ENCODE measurements at places on chromosomes 6 and 20. TPM values are rescaled to one million over a fixed set of nuclear protein-coding genes. Genes with fewer than 3 reads are reported as not detected.

Gene TOX2
- 1.5 TPM for total RNA-seq

Gene ARHGAP40
- total RNA-seq: not detected

Gene MLN
- total RNA-seq: not detected

Gene BMP5
- not detected for total RNA-seq

Gene L3MBTL1
- total RNA-seq: 8.2 TPM

Gene FRS3
- 1.2 TPM for total RNA-seq

Gene ZNF334
- total RNA-seq: 0.34 TPM

DNA sequence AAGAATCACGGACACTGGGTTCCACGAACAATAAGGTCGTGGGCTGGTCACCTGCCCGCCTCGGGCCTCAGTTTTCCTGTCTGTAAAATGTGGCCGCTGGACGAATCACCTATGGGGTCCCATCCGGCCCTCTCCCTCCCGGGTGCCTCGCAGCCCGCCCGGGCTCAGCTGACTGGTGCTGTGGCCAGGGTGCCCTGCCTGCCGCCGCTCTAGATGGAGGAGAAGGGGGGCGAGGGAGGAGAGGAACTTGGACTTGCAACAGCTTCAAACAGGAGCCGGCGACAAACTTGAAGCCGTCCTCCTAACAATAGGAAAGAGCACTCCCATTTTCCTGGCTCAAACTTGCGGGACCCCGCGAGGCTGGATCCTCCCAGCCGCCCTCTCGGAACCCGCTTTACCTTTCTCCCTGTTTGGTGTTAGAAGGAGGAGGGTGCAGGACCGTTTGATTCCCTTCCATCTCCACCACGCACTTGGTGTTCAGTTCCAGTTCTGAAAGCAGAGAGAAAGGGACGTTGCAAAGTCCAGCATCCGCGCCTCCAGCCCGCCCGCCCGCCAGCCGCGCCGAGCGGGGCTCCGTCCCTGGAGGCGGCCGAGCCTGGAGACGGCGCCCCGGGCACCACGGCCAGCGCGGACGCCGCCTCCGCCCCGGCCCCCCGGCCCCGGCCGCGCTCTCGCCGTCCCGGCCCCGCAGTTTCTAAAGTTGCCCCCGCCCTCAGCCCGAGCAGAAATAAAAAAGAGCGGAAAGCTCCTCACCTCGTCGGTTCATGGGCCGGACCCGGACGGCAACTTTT lies 584 bp downstream of the KIF13A start:
- DNase-seq: peak; percentile 66

DNA sequence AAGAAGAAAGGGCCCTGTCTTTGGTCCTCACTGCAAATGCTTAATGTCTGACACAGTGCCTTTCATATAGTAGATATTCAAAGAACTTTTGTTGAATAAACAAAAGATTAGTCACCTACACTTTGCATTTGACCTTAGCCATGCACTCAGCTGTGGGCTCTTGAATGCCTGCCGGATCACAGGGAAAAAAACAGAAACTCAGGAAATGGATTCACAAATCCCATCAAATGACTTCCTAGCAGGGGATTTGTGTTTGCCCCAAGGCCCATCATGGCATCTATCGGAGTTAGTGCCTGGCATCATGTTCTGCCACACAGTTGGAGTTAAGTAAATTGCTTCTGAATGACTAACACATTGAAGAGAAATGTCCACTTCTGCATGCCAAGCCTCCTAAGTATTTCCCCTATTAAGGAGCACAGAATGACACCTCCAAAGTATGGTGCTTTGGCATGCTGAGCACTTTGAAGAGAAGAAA lies 72.3 kb upstream of the DST start:
- DNase-seq: peak; percentile 95

DNA sequence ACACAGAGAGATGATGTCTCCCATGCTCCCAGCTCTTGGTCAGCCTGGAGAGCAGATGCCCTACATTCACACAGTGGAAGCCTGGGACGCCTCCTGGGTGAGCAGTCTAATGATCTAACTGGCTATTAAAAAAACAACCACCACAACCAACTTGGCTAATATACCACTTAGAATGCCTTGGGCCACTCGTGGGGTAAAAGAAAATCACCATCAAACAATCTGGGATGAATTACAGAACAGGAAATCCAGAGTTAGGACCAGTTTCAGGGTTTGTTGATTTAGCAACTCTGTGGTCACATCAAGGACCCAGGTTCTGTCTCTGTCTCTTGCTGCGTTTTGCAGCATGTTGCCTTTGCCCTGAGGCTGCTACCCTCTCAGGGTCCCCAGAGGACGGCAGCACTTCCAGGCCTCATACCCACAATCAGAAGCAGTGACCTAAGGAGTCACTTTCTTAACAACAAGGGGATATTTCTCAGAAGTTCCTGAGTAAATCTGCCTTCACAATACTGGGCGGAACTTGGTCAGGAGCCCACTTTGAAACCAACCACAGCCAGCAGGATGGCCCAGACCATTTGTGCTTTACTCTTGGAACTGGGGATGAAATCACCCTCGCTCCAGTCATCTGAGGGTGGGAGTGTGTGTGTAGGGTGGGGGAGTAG lies 118.7 kb downstream of the CLIC5 start:
- no peak for DNase-seq

- DNase-seq: no peak
These were observed 35.1 kb downstream of the SGK1 start for GRCh38 chr6:134282816-134283215.

DNA sequence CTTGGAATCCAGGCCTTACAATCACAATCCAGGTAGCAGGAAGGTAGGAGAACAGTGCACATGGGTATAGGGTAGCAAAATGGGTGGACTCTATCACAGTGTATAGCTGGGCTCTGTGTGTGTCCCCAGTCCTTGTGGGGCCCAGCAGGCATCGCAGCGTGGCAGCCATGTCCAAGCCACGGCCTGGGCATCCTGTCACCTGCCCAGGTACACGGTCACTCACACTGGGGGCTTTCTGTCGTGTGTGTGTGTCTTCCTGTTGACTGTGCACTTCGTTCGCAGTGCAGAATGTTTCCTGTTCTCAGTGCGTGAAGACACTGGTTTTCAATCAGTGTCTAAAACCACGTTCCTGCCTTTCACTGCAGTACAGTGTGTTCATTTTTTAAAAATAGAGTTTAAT lies 523.2 kb upstream of the JARID2 start:
- DNase-seq: no peak

- DNase-seq: no peak
These were observed 10.2 kb downstream of the DYNLRB1 start for GRCh38 chr20:34526466-34526865.

DNA sequence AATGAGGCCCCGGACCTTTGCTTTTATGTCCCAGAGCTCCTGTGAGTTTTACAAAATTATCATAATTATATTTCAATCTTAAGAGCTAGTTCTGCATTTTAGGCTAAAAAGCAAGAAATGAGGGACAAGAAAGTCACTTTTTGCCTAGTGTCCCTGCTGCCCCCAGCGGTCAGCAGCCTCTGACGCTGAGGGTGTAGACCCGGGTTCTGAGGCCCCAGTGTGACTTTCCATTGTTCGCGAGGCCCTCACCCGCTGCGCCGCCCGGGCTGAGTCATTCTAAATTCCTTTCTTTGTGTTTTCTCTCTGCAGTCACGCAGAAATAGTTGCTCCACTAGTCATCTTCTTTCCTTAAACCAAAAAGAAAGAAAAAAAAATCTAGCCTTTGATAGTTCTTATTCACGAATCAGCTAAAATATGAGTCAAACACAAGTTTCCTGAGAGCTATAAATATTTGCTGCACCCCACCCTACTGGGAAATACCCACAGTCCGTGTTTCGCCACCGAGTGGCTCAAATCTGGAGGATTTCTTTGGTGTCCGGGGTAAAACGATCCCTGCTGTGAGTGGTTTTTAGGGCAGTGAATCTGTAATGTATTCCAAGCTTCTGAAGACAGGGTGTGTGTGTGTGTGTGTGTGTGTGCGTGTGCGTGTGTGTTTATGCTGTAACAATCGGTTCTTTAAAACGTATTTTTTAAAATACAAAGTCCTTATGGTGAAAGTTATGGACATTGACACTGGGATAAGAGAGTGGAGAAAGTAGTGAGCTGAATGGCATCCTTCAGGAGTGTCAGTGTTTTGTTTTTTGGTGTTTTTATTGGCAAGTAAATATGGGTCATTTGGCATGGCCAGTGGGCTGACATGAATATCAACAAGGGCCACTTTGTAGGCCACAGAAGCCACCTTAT lies 59.7 kb upstream of the EEF1A1 start:
- DNase-seq: peak; percentile 98

- no peak for DNase-seq
These were observed 700.1 kb downstream of the RNF144B start for GRCh38 chr6:19087296-19087695.

- no peak for DNase-seq
These were observed 10.4 kb downstream of the ZNF831 start for GRCh38 chr20:59173938-59174491.

GRCh38 chr6:35092362-35093117 lies 48.6 kb downstream of the TCP11 start:
- no peak for DNase-seq

DNA sequence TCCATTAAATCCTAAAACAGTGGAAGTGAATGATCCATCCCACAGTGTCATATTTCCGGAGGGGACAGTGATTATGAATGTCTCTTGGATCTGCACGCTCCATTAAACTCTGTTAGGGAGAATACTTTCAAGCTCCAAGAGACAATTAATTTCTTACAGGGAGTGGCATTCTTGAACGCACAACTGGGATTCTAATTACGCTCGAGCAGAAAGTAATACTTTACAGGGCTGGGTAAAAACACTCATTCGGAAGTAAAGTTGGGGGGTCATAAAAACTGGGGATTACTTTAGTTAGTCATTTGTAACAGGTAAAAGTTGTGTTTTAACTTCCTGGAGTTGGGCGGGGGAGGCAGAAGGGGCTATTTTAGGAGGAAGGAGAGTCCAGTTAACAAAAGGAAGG lies 151.8 kb downstream of the ZFP64 start:
- DNase-seq: no peak

GRCh38 chr20:63657260-63657936 lies 714 bp upstream of the RTEL1 start:
- DNase-seq: no peak

DNA sequence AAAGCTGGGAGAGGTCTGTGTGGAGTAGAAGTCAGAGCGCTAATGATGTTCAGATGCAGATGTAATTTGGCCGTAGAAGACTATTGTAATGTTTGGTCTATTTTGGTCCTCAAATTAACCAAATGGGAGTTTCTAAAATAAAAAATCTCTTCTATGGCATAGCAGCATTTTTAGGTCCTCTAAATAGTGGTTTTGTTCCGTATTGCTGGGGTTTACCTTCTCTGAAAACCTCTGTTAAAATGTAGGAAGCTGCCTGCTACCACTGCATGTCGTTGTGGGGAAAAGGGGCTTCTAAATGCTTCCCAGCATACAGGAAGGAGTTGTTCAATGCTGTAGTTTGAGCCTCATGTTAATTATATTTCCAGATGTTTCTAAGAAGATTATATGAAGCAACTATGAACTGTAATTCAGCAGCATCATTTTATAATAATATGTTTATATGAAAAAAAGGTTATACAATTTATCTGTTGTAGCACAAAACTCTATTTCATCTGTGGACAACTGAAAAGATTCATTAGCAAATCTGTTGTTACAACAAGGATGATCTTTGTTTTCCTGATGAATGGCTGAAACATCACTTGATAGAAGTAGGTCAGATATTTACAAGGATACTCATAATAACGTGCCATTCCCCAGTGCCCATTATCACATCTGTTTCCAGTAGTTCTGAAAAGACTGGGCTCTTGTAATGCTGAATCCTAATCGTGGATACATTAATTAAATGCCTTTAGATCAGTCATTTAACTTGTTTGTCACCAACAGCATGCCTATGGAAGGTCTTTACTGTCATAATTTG lies 256.6 kb downstream of the TBC1D7 start:
- DNase-seq: no peak

DNA sequence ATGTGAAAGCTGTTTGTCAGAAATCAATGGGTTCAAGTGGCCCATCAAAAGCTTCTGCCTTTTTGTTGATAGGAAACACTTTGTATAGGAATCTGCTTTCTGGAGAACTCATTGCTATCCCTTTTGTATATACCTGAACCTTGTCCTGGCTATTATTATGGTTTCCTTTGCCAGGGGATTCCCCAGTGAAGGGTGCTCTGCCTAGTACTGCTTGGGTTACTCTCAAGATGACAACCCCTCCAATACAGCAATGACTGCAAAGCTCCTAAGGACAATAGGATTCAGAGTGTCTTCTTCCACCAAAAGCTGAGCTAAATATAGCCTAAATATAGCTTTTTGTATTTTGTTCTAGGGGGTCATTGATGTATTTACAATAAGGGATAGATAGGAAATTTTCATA lies 54.0 kb upstream of the PTPRK start:
- no peak for DNase-seq
